ENCODE measurements at places on chromosomes 4 and X.

DNA sequence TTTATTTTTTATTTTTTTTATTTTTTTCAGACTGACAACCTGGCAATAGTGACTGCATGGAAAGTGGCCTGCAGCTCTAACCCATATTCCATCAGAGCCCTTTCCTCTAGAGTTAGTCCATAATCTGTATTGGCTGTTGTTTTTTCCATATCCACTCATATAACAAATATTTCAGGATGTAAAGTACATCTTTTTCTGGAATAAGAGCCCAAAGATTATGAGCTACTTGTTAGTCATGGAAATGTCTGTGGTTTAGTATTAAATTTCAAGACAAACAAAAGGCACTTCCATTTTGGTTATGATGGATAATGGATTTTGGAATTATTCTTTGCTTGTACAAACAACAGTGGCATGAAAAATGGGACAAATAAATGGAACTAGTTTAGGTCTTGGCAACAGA lies 296.0 kb upstream of the HS3ST1 start:
- DNase-seq = no peak

DNA sequence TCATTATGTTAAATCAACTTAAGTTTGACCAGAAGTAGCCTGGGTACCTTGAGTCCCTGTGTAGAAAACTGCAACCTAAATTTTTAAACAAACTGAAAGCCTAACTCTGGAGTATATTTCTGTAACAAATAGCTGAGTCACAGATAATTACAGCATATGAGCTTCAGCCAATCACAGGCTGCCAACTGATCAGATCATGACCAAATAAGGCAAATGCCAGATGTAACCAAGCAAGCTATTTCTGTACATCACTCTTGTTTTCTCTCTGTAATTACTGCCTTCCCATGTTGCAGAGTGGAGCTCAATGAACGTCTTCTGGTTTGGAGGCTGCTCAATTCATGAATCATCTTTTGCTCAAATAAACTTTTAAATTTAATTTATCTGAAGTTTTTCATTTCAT lies 980.9 kb upstream of the DIAPH2 start:
- DNase-seq = no peak

GRCh38 chrX:7987160-7988012 lies 60.2 kb upstream of the PNPLA4 start:
- no peak for DNase-seq

GRCh38 chr4:48127231-48127630 lies 6.8 kb downstream of the TXK start:
- DNase-seq = no peak

- DNase-seq = no peak
These were observed 6.3 kb upstream of the ADD1 start for GRCh38 chr4:2837110-2837903.

- peak; percentile 15 for DNase-seq
These were observed 3.4 kb upstream of the LETM1 start for GRCh38 chr4:1859389-1859753.

- DNase-seq = no peak
These were observed 134.0 kb downstream of the ARHGAP10 start for GRCh38 chr4:147865926-147866325.

DNA sequence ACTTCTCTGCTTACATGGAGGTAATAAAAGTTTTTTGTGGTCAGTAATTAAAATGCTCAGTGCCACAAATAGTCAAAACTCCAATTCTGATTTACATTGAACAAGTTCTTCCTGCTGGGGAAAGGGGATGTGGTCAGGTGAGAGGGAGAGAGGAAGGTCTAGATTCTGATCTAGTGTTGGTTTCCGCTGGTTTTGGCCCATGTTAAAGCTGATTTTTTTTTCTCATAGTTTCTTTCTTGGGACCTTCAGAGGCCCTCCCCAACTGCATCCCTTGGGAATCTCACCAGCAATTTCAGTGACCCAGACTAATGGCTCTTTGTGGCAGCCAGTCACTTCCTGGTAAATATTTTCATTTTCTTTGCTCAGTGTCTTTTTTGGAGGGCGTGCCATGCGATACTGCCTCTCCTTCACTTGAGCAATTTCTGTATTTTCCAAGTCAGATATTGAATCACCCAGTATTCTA lies 332.7 kb downstream of the RAPGEF2 start:
- DNase-seq = no peak

DNA sequence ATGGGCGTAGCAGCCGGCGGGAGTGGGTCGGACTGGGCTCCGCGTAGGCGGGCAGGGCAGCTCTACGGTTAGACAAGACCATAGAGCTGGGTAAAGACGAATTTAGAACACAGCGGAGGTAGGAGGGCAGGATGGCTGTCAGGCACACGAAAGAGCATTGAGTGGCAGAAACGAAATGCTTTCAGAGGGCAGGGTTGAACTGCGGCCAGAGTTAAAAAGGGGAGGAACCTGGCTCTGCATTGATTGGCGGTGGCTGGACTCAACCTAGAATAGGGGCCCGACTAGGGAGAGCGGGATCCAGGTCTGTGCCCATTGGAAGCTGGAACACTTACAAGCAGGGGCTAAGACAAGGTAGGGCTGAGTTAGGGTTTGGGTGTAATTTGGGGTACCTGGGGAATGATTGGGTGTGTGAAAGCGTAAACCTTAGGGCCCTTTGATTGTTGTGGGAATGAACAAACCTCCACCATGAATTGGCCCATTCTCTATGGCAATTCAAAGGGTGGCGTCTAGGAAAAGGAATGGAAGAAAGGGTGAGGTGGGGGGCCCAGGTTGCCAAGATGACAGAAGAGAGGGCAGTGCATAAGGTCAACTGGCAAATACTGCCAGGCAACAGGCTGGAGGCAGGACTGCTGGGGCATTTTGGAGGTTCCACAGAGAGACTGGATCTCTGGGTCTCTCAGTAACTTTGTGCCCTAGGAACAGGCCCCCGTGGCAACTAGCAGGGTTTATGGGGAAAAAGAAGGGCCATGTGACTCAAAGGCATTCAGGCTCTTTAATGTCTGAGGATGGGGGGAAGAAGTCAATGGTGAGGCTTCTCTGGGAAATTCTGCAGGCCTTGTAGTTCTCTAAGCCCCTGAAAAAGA lies 911 bp upstream of the ELK1 start:
- DNase-seq = no peak

DNA sequence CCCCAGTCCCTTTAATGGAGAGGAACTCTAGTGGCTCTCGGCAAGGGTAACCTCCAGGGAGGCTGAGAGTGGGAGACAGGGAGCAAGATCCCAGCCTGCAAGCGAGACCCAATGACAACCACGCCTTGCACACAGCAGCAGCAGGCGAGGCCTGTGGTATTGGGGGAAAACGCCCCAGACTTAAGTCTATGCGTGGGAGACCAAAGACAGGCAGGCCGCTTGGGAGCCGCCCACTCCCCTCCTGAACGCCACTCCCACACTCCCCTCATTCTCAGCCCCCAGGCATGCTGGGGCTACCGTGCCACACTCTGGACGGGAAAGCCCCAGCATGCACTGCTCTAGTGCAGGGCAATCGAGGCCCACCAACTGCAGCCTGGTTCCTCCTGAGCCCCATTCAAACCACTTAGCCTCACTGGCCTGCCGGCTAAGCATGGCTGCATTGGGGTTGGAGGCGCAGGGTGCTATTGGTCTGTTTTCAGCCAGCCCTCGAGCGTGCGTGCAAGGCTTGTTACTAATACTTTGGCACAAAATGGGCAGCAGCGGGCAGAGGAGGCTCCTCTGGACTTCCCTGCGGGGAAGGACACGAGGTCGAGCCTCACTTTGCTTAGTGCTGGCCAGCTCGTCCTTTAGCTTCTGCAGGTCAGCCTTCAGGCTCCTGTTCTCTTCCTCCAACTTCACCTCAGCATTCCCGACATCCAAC lies 14.8 kb downstream of the SLC6A8 start:
- DNase-seq = no peak

DNA sequence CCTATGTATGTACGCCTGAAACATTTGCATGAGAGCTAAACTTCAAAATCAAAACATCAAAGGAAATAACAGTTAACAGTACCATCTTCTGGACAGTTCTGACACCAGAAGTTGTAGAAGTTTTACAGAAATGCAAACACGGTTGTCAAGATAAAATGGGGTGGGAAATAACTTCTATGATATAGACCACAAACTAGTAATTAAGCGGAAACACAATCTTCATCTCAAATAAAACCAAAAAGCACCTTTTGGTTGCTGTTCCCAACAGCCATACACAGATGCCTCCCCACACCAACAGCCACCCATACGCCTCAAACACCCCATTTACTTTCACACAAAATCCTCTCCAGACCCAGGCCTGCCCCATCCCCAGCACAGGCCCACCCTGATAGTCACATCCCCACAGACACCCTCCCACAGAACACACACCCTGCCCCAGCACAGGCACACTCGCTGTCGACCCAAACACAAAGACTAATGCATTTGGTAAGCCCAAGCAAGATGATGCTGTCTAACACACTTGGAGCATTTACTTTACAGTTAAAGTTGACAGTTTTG lies 64.3 kb downstream of the TAPT1 start:
- DNase-seq = no peak
